ENCODE measurements at places on chromosomes 7 and 10.

DNA sequence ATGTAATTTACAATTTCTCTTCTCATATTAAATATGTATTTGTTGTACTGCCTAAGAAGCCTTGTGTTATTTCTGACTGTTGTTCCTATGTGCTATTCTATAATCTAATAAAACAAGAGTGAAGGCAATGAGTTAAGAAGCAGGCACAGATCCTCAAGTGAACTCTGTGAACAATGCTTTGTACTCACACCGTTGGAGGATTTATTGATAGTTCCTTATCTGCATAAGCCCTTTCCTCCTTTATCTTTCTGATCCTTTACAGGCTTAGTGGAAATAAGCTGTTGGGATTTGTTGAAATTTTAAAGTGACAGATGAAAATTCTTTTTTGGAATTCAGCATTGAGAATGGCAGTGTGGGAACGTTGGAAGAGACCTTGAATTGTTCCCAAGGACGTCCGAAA, 329.6 kb upstream of the NPVF start:
- DNase-seq: no peak

GRCh38 chr7:8204339-8205030, 57.5 kb downstream of the ICA1 start:
- DNase-seq: no peak

GRCh38 chr10:123129618-123130271, 6.0 kb upstream of the HMX3 start:
- DNase-seq: no peak

GRCh38 chr10:789831-790701, 100.6 kb upstream of the DIP2C start:
- DNase-seq: no peak

GRCh38 chr10:86734207-86734988, 22.0 kb upstream of the BMPR1A start:
- no peak for DNase-seq

DNA sequence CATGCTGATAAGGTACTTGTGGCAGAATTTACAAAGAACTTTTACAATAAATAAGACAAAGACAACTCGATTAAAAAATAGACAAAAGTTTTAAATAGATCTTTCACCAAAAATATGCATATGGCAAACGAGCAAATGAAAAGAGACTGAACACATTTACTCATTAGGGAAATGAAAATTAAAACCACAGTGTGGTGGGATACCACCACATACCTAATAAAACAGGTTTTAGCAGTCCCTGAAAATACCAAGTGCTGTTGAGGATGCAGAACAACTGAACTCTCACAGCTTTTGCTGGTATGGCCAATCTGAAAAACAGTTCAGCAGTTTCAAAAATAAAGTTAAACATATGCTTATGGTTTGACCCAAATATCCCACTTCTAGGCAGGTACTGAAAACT, 205.4 kb upstream of the ADO start:
- no peak for DNase-seq
